T-helper 17 cell (primary cell): ENCODE measurements at places on chromosomes 3 and 15.

- DNase-seq: no peak
These were observed 81.1 kb downstream of the SOX14 start for GRCh38 chr3:137845194-137845593.

- no peak for DNase-seq
These were observed 619.2 kb downstream of the DIPK2A start for GRCh38 chr3:144590854-144591253.

- no peak for DNase-seq
These were observed 88.2 kb downstream of the GMPS start for GRCh38 chr3:155958676-155959075.

GRCh38 chr3:76997733-76998132, 42.2 kb upstream of the ROBO2 start:
- no peak for DNase-seq

- DNase-seq: no peak
These were observed 88.8 kb upstream of the ADAMTSL3 start for GRCh38 chr15:83565138-83565537.

DNA sequence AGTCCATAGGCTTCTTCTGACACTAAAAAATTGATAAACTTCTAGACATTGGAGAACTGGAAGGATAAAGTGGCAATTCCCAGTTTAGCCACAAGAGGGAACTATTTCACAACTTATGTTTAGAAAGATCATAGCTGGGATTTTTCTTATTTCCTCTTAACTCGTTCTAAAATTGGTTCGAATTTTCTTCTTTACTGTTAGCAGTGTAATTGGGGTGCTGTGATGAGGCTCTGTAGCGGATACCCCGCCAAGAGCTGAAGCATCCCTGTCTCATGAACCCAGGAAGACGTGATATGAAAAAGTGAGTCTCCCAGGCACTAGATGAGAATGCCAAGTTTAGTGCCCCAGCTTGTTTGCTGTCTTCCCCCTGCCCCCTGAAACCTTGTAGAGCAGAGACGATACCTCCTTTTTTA, 85.1 kb downstream of the PDCD6IP start:
- no peak for DNase-seq

- DNase-seq: no peak
These were observed 172.0 kb upstream of the LMCD1 start for GRCh38 chr3:8329598-8329997.

- peak; percentile 25 for DNase-seq
These were observed 82.0 kb upstream of the LRIG1 start for GRCh38 chr3:66582721-66583423.

- no peak for DNase-seq
These were observed 253.7 kb downstream of the GAP43 start for GRCh38 chr3:115876876-115877614.

GRCh38 chr15:78635346-78635745, 5.7 kb downstream of the CHRNB4 start:
- no peak for DNase-seq

DNA sequence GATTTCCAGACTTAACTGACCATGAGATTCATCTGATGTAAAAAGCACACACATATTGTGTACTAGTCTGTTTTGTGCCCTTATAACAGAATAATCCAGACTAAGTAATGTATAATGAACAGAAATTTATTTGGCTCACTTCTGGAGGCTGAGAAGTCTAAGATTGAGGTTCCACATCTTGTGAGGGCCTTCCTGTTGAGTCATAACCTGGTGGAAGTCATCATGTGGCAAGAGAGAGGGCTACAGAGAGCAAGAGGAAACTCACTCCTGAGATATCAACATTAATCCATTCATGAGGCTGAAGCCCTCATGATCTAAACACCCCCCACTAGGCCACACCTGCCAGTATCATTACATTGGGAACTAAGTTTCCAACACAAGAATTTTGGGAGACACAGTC, 977.6 kb downstream of the MCTP2 start:
- DNase-seq: no peak

DNA sequence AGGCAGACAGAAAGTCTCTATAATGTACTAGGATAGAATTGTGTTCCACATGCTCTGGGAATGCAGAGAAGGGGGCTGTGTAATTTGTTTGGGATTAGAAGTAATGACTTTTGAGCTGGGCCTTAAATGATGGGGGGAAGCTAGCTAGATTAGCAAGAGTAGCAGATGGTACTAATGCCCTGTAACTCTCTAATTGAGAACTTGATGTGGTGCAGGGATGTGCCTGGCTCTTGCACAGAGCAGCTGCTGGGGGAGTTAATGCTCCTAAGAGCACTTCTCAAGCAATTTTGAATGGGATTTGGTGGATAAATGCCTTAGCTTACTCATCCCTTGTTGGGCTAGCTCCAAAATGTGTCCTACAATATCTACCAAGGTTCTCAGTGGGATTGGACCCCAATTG, 12.4 kb upstream of the SYN2 start:
- DNase-seq: no peak

DNA sequence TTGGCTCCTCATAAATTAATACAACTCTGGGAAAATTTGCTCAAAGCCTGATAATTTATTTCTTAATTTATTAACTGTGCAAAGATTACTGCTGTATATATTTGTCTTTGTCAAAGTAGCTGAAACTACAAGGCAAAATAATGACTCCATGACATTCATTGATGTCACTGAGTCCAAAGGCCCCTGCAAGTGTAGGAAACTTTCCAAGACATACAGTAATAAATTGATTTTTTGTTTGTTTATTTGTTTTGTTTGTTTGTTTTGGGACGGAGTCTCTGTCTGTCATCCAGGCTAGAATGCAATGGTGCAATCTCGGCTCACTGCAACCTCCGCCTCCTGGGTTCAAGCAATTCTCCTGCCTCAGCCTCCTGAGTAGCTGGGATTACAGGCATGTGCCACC, 96.8 kb upstream of the LPP start:
- DNase-seq: no peak

DNA sequence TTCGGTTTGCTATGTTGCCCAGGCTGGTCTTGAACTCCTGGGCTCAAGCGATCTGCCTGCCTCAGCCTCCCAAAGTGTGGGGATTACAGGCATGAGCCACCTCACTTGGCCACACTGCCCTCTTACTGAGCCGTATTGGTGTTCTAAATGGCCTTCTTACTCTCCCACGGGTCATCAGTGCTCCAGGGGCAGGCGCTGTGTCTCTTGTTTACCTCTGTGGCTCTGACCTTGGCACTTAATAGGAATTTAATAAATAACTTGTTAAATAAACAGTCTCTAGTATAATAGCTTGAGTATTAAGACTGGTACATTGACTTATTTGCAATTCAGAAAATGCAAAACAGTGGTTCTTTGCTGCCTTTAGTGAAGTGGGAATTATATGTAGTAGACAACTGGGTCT, 13.7 kb downstream of the FLNB start:
- no peak for DNase-seq

- no peak for DNase-seq
These were observed 379.3 kb upstream of the CBLB start for GRCh38 chr3:106247902-106248684.

DNA sequence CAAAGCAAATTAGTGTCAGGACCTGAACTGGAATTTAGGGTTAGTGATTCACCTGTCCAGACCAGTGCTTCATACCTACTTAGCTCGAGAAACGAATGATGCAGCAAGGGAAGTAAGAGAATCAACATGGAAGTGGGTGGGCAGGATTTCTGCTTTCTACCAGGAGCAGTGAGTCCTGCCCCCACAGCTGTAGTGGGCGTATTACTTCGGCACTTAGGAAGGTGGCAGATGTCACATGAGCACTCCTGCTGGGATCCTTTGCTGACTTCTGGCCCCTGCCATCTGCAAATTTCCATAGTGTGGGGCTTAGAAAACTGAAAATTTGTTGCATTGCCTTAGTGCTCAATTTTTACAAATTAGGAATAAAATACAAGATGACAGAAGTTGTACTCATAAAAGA, 31.2 kb downstream of the RYR3 start:
- DNase-seq: no peak

- DNase-seq: no peak
These were observed 125.0 kb downstream of the ASB7 start for GRCh38 chr15:100727291-100727851.

DNA sequence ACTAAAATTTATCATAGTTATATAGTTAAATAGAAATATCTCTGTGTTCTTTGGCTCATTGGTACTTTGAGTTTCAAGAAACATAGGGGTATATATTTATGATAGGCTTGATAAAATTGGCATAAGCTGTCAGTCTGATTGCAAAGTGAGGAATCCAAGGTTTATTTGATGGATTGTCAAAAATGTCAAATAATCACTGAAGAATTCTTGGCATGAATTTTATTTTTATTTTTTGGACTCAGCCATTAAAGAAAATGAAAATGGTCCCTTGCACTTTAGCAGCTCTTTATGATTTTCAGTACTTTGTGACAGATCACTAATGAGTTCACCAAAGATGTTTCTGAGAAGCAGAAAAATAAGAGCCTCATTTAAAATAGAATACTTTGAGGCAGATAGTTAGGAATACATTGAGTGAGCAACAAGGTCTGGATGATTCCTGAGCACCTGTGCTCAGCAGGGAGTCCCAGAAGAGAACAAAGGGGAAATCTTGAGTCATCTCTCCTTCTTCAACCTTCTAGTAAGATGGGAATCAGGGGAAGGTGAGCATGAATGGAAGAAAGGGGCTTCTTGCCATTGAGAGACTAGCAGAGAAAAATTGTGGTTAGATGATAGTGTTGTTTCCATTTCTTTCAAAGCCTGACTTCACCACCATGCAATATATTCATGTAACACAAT, 85.3 kb upstream of the VEPH1 start:
- no peak for DNase-seq

DNA sequence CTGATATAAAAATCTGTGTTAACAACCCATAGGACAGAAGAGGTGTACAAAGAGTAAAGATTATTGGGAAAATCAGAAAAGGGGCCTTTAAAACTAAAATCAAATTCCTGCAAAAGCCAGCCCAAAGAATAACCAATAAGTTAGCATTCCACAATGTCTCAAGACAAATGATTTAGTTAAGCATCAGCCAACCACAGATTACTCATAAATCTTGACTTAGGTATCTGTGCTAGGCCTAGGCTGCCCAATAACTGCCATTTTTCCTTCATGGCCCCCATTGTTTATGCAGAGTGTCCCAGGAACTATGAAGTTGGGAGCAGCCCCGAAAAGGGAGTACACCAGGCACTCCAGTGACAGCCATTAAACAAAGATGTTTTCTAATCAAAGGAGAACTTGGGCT, 7.4 kb downstream of the TRANK1 start:
- DNase-seq: no peak
